ENCODE measurements at places on chromosomes 3 and 15.

- DNase-seq = peak; percentile 12
These were observed 86.1 kb downstream of the CCNL1 start for GRCh38 chr3:157073810-157074209.

GRCh38 chr3:122322095-122323075 lies 2.7 kb upstream of the CSTA start:
- DNase-seq = no peak

DNA sequence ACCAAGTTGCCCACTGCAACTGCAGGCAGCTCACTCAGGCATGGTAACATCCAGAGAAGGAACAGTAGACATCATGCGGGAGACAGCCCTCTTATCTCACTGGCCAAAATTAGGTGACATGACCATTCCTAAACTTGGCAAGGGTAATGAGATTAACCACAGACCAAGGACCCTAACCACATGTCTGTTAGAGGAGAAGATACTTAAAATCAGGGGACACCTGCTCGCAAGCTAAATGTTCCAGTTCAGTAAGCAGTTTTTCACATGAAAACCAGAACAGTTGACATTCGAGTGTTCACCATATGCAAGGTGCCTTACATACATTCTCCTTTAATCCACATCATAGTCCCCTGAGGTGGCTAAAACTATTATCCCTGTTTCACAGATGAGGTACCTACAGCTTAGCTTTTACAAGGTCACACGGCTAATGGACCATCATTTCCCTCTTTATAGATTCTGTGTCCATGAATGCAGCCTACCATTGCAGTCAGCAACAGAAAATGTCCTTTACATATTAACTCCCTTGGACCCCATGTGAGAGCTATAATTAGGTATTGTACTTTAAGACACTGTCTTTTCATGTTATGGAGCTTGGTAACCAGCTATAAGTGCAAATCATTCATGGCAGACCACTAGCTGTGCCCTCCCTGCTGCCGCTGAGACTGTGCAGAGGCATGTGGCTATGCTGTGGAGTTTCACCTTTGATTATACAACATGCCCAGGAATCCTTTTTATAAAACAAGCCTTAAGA lies 154.1 kb downstream of the LIPC start:
- DNase-seq = no peak

- DNase-seq = no peak
These were observed 110.7 kb upstream of the C3orf80 start for GRCh38 chr3:160114355-160114995.

- no peak for DNase-seq
These were observed 3.9 kb downstream of the HHLA2 start for GRCh38 chr3:108300103-108300849.

GRCh38 chr3:36558961-36559360 lies 178.7 kb downstream of the STAC start:
- DNase-seq = no peak

DNA sequence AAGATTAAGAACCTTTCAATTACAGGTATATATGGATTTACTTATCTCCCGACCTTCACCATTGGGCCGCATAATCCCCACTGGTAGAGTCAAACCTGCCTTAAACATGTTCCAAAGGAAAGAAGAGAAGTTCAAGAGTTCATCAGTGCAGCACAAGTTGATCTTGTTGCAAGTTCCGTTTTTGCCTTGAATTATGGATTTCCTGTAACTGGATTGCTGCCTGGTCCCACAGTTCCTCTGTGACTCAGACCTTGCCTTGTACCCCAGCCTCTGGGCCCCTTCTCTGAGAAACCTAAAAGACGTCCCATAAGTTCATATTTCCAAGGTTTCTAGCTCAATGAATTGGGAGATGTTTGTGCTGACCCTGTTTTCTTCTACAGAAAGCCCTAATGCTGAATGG lies 112.5 kb upstream of the THBS1 start:
- DNase-seq = no peak

GRCh38 chr15:100570735-100571313 lies 31.2 kb downstream of the LINS1 start:
- no peak for DNase-seq

DNA sequence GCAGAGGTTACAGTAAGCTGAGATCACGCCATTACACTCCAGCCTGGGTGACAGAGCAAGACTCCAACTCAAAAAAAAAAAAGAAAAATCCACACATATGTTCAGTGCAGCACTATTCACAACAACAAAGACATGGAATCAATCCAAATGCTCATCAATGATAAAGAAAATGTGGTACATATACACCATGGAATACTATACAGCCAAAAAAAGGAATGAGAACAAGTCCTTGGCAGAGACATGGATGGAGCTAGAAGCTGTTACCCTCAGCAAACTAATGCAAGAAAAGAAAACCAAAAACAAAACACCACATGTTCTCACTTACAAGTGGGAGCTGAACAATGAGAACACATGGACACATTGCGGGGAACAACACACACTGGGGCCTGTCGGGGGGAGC lies 25.5 kb downstream of the PYGO1 start:
- no peak for DNase-seq

DNA sequence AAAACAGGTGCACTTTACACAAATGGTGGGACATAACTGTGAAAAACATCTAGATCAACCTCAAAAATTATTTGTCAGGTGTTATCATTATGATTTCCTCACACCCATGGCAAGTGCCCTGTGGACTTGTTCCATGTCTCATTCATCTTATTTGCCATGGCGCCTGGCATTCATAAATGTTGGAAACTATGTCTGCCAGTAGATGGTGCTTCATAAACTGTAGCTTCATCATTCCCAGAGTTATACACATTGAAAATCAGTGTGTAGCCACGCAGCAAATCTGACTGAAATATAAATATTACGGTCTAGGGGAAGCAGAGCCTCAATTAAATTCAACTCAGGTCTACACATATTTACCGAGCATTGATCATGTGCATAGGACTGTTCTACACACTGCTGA lies 90.7 kb downstream of the IMPG2 start:
- peak; percentile 3 for DNase-seq

- no peak for DNase-seq
These were observed 110.9 kb downstream of the ASB7 start for GRCh38 chr15:100713163-100713867.

DNA sequence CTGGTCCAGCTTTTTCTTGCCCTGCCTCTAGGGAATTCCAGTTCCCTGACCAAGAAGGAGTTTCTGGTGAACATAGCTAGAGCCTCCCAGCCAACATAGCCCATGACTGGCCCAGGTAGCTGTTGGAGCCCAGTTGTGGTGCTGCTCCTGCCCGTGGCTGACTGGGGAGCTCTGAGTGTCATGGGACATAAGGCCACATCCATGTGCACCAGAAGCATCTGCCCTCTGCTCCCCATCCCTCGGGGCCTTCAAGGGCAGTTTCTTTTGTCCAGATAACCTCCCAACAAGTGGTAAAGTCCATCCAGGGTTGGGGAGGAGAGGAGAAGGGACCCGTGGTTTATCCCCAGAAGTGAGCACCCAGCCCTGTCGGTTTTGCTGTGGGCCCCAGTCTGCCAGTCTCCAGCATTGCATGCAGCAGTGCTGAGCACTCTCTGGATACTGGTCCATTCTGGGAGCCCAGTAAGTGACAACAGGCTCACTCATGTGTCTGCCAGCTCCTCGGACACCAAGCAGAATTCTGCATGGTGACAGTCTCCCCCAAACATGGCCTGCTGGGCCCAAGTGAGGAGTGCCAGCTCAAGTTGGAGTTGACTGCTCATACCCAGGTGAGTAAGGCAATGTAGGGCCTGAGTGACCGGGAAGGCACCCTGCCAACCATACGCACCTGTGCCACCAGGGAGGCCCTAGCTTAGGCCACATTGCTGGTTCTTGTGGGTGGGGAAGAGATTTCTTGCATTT lies 28.8 kb downstream of the ACAA1 start:
- DNase-seq = no peak

DNA sequence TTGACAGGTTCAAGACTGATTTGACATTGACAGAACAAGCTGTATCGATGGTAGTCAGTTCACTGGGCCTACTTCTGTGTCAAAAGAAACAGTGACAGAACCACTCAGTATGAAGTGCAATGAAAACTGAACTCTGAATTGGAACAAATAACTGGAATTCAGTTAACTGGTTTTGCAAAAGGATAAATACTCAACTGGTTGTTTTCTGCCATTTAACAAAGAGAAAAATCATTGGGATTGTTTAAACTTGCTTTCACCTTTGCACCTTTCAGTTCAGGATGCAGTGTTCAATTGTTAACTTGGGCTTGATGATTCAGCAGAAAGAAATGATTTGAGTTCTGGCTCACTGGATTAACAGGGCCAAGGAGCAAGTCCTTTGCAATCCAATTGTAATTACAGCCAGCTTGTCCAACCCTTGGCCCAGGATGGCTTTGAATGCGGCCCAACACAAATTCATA lies 4.9 kb downstream of the BTD start:
- DNase-seq = no peak

DNA sequence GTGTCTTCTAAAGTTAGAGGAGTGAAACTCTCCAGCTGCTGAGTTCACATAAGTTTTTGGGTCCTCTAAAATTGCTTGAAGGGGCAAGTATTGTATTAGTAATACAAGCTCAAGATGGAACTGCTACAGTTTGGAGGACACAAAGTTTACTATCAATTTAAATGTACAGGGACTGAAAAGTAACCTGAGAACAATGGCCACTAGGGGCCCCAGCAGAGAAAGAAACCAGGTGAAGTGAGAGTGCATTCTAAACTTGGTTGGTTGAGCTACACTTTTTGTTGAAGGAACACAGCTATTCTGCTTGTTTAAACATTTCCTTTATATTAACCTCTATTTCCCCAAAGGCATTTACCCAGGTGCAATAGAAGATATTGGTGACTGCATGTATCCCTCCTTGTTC lies 755.5 kb downstream of the GBE1 start:
- no peak for DNase-seq

DNA sequence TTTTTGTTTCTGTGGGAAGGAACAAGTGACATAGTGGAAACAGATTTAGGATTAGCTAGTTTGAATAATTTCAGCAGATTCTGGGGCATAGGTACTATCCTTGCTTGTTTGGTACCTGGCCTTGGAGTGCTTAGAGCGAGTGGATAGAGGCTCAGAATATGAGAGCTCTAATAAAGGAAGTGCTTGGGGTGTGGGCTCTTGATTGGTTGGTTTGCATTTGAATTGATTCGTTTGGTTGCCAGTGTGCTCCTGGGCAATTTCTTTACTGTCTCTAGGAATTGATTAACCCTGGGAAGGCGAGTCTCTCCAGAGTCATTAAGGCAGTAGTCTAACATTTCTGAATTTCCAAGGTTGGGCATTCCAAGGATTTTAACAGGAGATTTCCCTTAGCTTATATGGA lies 98.0 kb downstream of the DTWD1 start:
- DNase-seq = no peak

DNA sequence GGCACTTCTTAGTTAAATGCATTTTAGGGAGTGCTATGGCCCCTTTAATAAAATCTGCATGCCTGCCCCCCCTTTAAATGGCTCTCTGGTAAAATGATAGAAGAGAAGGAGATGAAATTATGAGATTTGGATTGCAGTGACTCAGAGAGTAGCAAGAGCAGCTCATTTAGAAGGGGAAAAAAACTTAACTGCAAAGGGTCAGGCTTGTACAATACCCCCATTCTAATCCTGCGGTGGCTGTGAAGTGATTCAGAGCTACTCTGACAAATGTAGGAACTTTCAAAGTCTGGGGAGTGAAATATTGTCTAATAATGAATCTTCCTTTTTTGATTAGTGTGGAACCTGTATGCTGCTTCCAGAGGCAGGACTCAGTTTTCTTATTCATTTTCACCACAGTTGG lies 44.1 kb upstream of the TBC1D23 start:
- no peak for DNase-seq

DNA sequence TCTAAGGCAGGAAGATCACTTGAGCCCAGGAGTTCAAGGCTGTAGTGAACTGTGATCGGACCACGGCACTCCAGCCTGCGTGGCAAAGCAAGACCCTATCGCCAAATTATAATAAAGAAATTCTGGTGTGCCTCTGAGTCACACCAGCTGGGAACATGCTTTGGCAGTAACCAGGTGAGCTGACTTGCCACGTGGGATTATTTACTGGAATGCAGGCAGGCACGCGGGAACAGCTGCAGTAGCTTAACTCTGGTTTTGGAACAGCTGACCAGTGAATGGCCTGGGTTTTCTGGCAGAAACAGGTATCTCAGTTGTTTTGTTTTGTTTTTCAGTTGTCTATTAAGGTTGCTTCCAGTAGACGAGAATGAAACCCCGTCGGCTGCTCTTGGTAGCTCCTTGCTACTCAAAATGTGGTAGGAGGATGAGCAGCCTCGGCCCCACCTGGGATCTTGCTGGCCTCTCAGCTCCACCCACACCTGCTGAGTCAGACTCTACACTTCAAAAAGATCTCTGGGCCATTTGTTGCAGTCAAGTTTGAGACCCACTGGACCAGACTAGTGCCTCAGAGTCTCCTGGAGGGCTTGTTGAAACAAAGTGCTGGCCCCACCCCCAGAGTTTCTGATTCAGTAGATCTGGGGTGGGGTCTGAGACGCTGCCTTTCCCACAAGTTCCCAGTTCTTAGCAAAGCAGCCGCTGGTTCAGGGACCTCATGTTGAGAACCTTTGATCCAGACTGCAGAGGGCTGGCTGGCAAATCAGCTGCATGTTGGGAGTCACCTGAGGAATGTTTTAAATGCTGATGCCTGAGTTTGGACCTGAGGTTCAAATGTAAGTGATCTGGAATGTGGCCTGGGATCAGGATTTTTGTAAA lies 26.6 kb downstream of the IDH2 start:
- DNase-seq = no peak

GRCh38 chr3:153619268-153619667 lies 457.2 kb downstream of the RAP2B start:
- DNase-seq = peak; percentile 56

GRCh38 chr15:40582726-40583246 lies 11.3 kb upstream of the KNL1 start:
- DNase-seq = no peak
